ENCODE measurements at places on chromosomes 13 and 19.

- no peak for DNase-seq
These were observed 40.4 kb downstream of the MLLT1 start for GRCh38 chr19:6239401-6239844.

DNA sequence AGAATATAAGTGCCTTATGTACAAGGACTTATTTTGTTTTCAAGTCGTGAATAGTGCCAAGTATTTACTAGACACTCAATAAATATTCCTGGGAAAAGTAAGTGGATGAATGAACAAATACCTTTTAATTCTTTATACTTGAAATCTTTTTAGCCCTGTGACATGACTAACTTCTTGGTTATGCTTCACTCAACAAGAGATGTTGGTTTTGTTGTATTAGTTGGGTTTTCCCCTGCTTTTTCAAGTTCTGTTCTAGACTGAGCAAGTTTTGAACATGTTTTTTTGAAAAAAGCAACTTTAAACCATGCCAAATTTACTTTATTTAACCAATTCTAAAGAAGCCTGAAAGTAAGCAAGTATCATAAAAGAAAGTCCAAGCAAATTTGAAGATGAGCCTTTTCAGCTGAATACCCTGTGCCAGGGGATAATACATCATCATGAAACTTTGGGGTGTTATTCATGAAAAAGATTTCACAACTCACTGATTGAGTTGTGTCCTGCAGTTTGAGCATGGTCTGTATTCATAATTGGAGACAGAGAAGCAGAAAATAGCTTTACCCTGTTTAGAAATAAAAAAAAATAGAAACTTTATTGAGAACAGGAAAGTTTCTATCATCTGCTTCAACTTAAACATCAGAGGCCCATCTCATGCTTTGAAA, 11.1 kb downstream of the LMO7 start:
- no peak for DNase-seq

GRCh38 chr13:111555268-111555808, 234.9 kb downstream of the TEX29 start:
- no peak for DNase-seq

- no peak for DNase-seq
These were observed 715.7 kb downstream of the SLITRK1 start for GRCh38 chr13:83166550-83166949.

- no peak for DNase-seq
These were observed 1500.4 kb upstream of the MIR17HG start for GRCh38 chr13:89846926-89847585.

GRCh38 chr19:3518659-3519058, 12.5 kb downstream of the FZR1 start:
- DNase-seq, result no peak

- DNase-seq, result no peak
These were observed 3.6 kb upstream of the A1BG start for GRCh38 chr19:58356766-58357480.

DNA sequence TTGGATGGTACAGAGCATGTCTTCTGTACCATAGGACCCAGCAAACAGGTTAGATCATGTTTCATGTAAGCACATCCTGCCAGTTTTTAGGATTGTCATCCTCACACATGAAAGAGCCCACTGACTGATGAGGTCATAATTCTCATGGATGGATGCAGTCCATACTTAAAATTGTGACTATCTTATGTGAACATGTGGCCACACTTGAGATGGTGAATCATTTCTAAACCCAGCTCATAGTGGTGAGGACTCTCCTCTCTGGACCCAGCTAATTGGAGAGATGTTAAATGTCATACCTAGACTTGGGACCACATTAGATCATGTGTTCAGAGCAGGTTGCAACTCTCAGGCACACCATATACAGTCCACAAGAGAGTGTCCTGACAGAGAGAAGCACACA, 24.8 kb upstream of the ZNF254 start:
- no peak for DNase-seq

- peak; percentile 61 for DNase-seq
These were observed 32.0 kb upstream of the EPHX3 start for GRCh38 chr19:15264061-15264932.

DNA sequence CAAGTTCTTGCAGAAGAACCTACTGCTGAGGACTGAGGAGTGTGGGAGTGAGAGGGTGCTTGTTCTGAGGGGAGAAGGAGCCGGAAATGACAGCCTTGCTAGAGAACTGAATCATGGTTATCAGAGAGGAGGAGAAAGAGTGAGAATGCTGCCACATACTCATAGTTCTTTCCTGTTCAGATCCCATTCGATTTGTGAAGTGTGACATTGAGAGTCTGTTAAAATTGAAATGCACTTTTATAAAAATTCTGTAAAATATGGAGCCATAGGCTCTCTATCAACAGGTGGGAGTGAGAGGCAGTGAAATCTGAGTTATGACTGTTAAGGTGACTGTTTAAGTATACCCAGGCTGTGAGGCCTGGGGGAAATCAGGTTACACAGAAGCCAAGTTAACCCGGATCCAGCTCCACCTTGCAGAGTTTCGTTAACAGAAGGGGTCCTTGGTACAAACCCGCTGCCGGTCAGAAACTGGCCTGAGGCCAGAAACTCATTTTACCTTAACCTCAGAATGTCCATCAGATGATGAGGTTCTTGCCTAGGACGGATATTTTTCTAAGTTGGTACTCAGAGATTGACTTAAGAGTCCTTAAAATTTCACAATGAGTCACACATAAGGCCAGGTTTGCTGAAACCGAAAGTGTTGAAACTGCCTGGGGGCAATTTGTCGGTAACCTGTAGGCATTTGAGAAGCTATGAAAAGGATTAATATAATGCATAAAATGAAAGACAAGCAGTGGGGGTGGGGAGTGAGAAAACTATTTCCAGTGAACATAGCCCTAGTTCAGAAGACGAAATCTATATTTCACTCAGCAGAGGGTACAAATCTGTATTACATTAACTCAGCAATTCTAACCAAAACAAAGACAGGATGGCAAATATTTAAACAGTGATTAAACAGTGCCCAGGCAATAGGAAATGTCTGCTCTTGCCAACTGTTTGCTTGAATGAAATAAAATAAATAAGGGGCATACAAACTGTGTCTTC, 350.5 kb downstream of the KCNRG start:
- peak; percentile 15 for DNase-seq

- DNase-seq, result no peak
These were observed 17.0 kb downstream of the RXFP2 start for GRCh38 chr13:31756346-31756745.

DNA sequence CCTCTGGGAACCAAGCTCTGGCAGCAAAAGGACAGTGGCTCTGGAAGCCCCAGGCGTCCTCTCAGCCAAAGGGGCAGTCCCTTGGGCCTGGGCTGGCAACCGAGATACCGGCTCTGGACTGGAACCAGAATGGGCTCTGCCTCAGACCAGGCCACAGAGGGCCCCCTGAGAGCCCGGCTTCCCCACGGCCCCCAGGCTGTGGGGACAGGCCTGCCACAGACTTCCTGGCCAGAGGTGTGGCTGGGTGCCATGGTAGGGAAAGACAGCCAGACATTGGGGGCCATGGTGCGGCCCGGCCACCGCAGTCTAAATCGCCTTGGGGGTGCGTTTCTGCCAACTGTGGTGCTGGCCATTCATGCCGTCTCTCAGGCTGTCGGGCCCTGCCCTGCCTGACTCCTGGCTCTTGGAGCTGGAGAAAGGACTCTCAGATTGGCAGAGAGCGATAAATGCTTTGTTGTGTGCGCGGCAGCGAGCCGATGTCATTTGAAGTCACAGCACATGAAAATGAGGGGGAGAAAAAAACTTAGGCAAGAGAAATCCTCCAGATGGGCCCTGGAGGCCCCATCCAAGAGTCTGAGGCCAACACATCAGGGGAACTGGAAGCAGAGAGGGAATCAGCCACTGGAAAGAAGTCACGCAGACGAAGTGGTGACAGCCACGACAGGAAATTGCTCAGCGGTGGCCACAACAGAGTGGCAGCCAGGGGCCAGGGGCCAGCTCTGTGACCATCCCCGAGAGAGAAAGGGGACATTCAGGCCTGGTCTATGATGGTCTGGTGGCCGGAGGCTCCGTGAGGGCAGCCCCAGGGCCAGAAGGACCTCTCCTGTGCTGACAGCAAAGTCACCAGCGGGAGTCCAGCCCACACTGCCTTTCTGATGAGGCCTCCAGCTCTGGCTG, 26.5 kb downstream of the SH3GL1 start:
- no peak for DNase-seq

- DNase-seq, result no peak
These were observed 12.2 kb upstream of the ZNF304 start for GRCh38 chr19:57338877-57339276.

DNA sequence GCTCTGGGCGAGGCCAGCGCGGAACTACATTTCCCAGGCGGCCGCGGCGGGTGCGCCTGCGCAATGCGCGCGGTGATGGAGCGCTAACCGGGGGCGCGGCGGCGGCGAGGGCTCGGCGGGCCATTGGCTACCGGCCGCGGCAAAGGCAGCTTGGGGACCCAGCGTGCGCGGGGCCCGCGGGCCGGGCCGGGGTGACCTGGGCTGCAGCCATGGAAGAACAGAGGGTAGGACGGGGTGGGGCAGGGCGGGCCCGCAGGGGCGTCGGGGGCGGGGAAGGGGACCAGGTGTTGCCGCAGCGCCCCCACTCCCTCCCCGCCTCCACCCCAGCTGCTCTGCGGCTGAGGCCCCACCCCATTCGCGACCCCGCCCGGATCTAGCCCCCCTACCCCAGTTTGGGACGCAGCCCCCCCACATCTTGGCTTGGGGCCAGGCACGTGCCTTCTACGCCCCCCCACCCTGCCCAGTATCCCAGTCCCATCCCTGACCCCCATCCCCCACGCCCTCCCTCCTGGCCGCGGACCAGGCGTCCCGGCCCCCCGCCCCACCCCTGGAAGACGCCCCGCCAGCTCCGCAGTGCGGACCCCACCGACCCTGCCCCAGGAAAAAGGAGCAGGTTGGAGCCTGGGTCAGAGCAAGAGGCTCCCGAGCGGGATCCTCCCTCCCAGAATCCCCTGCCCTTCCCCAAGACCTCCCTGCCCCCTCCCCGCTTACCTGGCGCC, at the start of gene FSD1:
TSS of gene FSD1 (plus strand) at position 61 of the 719 bp plus-strand sequence. CDS start at position 210, 149 bp downstream.
- DNase-seq, result peak; percentile 25

- no peak for DNase-seq
These were observed 158.8 kb downstream of the NHLRC3 start for GRCh38 chr13:39196965-39197646.

GRCh38 chr19:2260341-2260805, 4.2 kb upstream of the JSRP1 start:
- no peak for DNase-seq

- no peak for DNase-seq
These were observed 988.0 kb downstream of the PCDH17 start for GRCh38 chr13:58619396-58620113.

DNA sequence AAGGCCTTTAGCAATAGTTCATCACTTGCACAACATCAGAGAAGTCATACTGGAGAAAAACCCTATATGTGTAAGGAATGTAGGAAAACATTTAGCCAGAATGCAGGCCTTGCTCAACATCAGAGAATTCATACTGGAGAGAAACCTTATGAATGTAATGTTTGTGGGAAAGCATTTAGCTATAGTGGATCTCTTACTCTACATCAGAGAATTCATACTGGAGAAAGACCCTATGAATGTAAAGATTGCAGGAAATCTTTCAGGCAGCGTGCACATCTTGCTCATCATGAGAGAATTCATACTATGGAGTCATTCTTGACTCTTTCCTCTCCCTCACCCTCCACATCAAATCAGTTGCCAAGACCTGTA, 19.8 kb downstream of the ZNF583 start:
- no peak for DNase-seq

DNA sequence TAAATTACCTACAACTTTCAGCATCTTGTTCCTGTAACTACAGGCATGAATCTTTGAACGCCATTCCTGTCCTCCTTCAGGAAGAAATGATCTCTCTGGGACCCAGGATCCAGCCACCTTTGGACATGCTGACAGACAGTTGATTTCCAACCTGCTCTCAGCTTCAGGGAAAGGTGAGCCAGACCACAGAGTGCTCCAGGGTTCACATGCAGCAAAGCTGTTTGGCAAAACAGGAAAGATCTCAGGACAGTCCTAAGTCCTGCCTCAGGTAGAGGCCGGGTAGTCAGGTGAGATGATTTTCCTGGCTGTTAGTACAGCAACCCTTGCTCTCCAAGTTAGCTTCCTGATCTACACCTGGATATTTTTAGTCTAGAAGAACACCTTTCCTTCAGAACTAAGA, 9.1 kb downstream of the SLC15A1 start:
- DNase-seq, result no peak

GRCh38 chr13:43110036-43110435, 86.7 kb downstream of the DNAJC15 start:
- no peak for DNase-seq

- DNase-seq, result no peak
These were observed 275.4 kb upstream of the OBI1 start for GRCh38 chr13:78934336-78934735.

- DNase-seq, result no peak
These were observed 36.9 kb downstream of the GADD45B start for GRCh38 chr19:2512523-2513431.

- no peak for DNase-seq
These were observed 4.9 kb downstream of the ZSCAN1 start for GRCh38 chr19:58038688-58039204.

DNA sequence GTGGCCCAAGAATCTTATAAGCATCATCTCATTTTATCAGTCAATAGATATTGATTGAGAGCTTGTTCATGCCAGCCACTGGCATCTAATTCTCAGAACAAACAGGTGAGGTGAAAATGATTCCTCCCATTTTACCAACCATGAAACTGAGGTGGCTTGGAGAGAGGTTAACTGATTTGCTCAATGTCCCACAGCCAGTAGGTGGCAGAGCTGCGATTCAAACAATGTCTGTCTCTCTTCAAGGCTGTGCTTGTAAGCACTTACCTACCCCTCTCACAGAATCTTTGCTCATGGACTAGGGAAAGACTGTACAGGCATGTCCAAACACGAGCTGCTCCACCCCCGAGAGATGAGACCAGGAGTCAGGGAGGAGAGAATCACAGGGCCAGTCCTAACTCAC, 21.5 kb upstream of the GSX1 start:
- no peak for DNase-seq

GRCh38 chr19:42099336-42099925, 23.5 kb downstream of the ZNF574 start:
- DNase-seq, result no peak

DNA sequence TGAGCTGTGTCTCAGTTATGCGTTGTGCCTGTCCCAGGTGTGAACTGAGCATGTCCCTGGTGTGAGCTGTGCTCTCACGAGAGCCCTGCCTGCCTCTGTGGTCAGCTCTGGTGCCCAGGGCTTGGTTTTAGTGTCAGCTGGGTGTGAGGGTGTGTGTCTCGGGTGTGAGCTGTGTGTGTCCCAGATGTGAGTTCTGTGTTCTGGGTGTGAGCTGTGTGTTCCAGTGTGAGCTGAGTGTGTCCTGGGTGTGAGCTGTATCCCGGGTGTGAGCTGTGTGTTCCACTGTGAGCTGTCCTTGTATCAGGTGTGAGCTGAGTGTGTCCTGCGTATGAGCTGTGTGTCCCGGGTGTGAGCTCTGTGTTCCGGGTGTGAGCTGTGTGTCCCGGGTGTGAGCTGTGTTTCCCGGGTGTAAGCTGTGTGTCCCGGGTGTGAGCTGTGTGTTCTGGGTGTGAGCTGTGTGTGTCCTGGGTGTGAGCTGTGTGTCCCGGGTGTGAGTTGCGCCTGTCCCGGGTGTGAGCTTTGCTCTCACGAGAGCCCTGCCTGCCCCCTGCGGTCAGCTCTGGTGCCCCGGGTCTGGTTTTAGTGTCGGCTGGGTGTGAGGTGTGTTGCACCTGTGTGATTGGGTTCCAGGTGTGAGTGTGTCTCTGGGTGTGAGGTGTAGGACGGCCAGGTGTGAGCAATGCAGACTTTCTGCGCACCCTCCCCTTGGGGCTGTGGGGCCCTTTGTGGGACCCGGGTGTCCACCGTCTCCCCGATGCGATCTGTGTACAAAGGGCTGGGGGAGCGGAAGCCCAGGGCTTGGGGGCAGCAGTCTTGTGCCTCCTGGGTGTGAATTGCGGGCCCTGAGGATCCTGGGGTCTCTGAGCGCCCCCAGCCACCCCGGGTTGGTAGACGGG, 7.1 kb upstream of the PEAK3 start:
- no peak for DNase-seq

Measured in T follicular helper cell (primary cell).